Right lobe of liver (tissue), 6 donors: ENCODE measurements at places on chromosomes 1 and 21.

- DNase-seq: no peak
Measured at GRCh38 chr21:33684923-33685560, 42.7 kb downstream of the ITSN1 start.

GRCh38 chr1:116574581-116575291 is 3.9 kb upstream of the CD58 start:
- DNase-seq: no peak

DNA sequence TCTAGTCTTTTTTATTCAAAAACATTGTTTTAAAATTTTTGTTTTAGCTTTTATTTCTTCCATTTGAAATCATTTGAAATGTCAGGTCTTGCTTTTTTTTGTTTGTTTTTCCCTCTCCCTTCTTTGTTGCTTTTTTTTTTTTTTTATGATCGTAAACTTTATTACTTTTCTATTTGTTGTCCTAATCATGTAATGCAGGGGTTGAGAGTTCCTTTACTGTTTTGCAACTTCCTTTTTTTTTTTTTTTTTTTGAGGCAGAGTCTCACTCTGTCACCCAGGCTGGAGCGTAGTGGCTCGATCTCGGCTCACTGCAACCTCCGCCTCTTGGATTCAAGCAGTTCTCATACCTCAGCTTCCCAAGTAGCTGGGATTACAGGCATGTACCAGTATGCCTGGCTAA is 24.8 kb downstream of the IVNS1ABP start:
- DNase-seq: no peak

DNA sequence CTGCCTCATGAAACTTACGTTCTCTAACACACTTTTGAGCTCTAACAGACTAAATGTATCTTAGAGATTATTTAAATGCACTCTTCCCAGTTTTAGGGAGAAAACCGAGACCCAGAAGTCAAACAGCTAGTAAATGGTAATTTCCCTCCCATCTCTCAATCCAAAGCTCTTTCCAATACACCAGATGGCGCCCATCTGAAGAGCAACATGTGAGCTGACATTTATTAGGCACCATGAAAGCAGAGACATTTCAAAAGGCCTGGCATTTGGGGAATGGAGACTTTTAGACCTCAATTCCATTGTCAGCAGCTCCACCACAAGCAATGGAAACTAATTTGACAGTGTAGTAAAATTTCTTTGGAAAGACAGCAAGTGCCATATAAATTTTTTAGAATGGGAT is 191.4 kb downstream of the DAB1 start:
- DNase-seq: no peak

- DNase-seq: no peak
Measured at GRCh38 chr1:114033216-114033706, 54.0 kb downstream of the OLFML3 start.

DNA sequence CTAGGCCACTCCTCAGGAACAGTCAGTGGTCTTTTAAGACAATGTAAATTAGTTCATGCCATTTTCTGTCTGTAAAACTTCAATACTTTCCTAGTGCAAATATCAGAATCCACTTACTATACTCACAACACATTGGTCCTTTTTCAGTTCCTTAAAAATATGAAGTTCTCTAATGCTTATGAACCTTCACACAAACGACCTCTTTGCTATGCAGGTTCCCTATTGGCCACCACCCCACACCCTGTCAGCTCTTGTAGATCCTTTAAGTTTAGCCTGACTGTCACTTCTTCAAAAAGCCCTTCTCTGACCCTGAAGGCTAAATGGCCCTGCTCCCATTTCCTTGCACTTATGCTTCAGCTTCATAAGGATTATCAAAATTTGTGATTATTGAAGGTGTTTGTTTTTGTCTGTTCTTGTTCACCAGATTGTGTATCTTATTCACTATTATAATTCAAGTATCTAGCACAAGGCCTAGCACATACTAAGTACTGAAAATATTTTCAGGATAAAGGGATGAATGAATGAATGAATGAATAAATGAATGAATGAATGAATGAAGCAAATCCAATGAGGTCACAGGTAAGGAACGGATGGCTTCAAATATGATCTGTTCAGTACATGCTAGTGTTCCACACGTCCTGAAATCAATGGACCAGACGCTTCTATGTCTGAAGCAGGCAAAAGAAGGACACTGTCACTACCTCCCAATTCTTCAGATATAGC is 373.9 kb downstream of the VAV3 start:
- DNase-seq: no peak

- no peak for DNase-seq
Measured at GRCh38 chr1:118077331-118078045, 107.5 kb downstream of the SPAG17 start.

DNA sequence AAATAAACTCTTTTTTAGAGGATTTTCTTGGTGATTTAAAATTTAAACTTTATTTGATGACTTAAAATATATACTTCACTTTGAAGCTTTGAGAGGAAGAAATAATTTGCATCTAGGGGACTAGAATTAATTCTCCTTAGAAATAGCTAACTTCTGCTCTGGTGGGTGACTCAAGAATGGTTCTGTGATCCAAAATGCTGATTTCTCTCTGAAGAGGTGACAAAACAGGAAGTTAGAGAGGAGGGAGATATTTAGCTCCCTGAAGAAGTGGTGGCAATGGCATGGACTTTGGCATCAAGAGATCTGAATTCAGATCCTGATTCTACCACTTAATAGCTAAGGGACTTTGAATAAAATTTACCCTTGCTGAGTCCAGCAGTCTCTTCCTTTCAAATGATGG is 125.8 kb upstream of the ATP1B1 start:
- DNase-seq: no peak

- DNase-seq: no peak
Measured at GRCh38 chr1:22471610-22472009, 20.0 kb downstream of the ZBTB40 start.
